CD4-positive, alpha-beta T cell (primary cell): ENCODE measurements at places on chromosomes 12 and 14.

- DNase-seq: no peak
Observed at GRCh38 chr14:104979758-104980610, 1.8 kb upstream of the AHNAK2 start.

DNA sequence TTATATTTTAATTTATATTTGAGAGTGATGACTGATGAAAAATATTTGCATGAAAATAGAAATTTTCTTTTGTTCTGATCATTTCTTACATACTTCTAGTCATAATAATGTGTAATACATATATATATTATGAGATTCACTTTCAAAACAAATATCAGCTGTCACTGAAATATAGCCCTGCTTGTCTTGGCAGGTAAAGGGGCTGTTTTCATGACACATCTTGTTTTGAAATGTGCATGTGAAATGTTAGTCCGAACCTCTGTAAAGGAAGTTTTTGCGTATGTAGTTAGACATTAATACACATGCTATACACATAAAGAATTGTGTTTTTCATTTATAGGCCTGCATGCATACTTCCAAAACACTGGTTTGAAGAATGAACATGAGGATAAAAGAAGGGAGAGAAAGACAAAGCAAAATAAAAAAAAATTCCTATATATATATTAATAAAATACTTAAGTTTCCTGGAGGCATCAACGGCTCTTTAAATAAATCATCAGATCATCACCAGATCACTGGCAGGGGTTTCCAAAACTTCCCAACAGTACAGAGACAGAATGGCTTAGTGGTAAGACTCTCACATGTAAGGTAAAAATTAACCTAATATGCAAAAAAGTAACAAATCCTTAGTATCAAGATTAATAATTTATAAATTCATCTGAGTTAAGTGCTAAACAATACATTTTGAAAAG lies 60.1 kb downstream of the SEL1L start:
- no peak for DNase-seq

DNA sequence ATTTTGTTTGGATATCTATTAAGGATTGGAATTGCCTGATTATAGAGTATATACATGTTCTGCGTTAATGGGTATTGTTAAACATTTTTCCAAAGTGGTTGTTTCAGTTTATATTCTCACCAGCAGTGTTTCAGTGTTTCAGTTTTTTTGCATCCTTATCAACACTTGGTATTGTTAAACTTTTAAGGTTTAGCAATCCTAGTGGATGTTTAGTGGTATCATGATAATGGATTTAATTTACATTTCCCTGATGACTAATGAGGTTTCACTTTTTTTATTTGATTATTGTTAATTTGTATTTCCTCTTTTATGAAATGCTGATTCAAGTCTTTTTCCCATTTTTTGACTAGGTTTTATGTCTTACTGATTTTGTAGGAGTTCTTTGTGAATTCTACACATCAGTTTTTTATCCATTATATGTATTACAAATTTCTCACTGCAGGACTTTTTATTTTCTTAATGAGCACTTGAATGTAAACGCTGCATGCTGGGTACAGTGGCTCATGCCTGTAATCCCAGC lies 23.7 kb downstream of the YLPM1 start:
- no peak for DNase-seq

GRCh38 chr12:68267892-68268396 lies 14.5 kb upstream of the IL22 start:
- no peak for DNase-seq

DNA sequence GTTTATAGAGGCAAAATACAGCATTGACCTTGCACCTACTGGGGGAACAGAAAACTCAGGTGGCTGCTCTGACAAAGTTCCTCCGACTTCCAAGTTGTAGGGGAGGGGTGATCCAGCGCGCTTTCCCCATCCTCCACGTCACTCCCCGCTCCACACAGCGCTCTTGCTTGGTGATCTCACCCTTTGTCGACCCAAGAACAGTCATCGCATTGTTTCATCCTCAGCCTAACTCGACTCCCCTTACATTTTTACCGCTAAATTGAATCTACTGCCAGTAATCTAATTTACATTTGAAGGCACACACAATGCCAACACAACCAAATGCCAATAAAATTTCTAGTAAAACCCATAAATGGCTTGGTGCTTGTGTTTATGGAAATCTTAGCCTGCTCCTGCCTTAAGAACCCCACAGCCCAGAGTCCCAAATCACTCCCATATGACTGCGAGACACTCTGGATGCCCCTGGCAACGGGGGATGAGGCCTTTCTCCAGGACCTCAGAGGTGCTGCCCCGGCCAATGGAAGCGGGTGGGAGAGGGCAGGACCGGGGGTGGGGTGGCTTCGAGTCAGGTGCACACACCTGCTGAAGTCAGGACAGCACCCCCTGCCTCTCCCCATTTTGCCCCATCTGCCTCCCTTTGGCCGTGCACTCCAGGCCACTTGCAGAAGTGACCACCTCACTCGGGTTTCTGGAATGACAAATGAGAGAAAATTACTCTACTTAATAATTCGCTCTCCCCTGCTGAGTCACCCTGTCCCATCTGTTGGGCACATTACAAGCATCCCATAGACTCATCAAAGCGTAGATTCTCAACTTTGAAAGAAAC lies 98.2 kb upstream of the GSC start:
- no peak for DNase-seq

- no peak for DNase-seq
Observed at GRCh38 chr12:50453872-50454271, 50.9 kb upstream of the DIP2B start.

DNA sequence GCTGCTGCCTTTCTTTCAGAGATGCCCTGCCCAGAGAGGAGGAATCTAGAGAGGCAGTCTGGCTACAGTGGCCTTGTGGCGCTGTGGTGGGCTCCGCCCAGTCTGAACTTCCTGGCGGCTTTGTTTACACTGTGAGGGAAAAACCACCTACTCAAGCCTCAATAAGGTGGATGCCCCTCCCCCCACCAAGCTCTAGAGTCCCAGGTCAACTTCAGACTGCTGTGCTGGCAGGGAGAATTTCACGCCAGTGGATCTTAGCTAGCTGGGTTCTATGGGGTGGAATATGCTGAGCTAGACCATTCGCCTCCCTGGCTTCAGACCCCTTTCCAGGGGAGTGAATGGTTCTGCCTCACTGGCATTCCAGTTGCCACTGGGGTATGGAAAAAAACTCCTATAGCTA lies 25.6 kb downstream of the SPATA7 start:
- DNase-seq: no peak

- DNase-seq: no peak
Observed at GRCh38 chr14:33490555-33490954, 460.3 kb downstream of the EGLN3 start.

DNA sequence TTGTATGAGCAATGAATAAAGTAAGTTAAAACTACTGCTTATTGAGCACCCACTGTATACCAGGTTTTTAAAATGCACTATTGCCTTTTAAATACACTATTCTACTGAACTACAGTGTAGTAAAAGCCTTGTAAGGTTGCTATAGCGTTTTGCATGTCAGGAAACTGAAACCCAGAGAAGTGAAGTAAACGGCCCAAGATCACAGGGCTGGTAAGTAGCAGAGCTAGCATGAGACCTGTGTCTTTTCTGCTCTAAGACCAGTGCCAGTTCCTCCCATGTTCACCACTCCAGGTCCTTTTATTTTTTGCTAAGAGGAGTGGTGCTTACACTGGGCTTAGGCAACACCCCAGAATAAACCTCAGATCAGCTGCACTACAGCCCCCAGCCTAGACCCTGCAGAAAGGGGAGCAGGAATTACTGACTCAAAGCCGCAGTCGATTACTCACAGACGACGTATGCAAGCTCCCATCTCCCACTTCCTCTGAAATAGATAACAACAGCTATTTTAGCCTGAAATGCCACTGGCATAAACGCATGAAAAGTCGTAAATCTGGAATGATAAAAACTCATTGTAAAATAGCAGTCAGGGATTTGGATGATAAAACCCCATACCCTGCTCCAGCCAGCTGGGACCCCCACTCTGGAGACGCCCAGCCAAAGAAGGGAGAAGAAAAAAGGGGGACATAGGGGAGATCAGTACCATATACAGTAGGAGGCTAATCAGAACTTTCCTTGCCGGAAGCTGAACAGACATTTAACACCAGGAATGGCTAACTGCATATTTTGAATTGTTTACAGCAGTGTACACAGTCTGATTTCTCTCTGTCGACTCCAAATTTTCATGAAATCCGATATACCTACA lies 108.3 kb downstream of the NUAK1 start:
- no peak for DNase-seq

GRCh38 chr14:55921511-55921910 lies 196.7 kb upstream of the PELI2 start:
- DNase-seq: no peak

- no peak for DNase-seq
Observed at GRCh38 chr14:37172024-37172869, at the start of gene SLC25A21. SLC25A21 (minus strand) TSS chr14:37172606.

DNA sequence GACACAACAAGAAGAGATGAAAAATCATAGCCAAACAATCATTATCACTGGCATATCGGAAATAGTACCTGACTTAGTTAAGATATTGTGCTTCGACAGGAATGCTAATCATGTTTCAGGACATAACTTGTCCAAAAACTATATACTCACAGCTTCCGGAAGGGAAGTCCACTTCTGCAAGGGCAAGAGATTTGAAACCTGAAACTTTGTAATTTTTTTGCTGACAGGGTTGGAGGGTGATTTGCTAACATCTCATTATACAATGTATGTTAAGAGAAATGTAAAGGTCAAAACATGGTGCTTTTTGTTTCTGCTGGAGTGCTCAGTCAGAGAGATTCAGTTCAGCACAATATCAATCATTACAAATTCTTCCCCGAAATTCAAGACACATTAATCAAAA lies 200.3 kb downstream of the CNTN1 start:
- DNase-seq: no peak

- DNase-seq: no peak
Observed at GRCh38 chr12:2013527-2014223, 9.4 kb upstream of the DCP1B start.

DNA sequence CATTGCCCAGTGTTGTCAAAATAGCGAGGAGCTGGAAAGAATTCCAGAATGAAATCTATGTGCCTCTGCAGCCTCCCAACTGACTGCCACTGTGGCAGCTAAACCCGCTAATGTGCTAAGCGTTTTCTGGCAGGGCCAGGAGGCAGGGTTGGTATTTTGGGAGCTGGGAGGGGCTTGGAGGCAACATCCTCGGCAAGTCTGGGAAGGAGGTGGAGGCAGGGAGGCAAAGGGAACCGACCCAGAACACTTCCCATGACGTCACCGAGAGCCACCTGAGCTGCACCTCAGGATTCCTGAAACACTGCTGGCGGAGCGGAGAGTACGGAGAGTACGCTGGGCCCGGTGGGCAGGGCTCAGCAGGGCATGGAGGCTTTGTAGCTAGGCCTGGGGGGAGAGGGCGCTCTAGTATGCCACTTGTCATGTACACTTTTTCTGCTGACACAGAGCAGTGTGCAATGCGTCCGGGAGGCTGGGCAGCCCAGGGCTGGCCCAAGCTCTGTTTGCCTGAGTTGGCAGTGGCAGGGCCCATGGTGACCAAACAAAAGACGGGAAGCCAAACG lies 81.5 kb downstream of the DPF3 start:
- DNase-seq: no peak

DNA sequence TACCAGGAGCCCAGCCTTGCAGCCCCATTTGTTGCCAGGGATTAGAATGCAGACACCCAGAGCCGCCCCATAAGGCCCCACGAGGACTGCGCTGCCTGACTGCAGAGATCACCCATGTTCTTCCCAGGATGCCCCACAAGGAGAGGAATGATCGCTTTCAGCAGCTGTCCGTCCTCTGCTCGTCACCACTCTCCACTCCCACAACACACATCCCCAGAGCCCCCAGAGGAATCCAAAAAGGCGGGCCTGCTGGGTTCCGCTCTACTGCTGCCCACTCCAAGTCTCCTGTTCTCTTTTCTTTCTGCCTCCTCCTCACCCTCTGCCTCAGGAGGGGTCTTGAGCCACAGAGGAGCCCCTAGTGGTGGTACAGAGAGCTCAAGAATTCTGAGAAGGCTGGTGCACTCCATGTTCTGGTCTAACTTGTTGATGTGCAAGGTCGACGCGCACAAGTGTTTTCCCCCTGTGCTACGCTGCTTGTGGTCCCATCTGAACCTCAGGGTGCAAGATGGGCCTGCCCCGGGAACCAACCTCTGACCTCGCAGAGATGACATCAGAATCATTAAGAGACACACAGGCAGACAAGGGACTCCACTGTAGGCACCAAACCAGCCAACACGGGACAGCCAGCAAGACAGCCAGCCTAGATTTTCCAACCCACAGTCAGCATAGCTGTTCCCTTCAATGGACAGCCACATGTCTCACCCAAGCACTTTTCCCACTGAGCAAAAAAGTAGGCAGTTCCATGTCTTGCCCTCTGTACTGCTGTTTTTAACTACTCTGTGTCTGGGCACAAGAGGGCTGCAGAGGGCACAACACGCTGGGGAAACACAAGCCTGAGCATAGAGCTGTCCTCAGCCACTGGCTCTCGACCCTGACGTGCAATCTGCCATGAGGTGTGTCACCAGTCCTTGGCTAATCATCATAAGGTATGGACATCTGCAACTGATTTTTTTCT lies 29.9 kb downstream of the PXN start:
- DNase-seq: peak; percentile 32

DNA sequence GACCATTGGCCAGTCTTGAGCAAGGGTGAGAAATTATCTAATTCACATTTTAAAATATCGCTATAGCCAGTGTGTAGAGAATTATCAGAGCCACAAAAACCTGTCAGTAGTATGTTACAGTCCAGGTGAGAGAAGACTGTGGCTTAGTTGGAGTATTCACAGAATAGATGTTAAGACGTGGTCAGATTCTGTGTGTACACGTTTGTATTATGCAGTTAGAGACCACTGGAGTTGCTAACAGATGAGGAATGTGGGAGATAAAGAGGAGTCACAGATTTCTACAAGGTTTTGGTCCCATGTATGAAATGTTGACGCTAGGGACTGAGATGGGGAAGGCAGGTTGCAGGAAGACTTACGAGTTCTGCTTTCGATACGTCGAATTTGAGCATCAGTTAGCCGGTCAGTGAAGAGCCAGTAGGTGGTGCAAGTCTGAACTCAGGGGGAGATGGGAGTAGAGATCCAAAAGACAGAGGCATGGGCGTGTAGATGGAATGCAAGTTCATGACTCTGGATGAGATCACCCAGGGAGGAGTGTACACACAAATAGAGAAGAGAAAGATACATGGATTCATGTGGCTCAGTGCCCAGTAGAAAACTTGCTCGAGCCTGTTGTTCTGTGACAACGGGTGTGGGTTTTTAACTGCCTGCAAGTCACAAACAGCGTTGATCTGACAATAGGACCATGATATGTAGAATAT lies 114.8 kb upstream of the FLRT2 start:
- DNase-seq: no peak

GRCh38 chr14:58280954-58281787 lies 17.2 kb upstream of the ARID4A start:
- peak; percentile 15 for DNase-seq

- DNase-seq: no peak
Observed at GRCh38 chr12:130713581-130713991, 2.5 kb downstream of the RIMBP2 start.
